ENCODE measurements at places on chromosomes 7 and 10.

DNA sequence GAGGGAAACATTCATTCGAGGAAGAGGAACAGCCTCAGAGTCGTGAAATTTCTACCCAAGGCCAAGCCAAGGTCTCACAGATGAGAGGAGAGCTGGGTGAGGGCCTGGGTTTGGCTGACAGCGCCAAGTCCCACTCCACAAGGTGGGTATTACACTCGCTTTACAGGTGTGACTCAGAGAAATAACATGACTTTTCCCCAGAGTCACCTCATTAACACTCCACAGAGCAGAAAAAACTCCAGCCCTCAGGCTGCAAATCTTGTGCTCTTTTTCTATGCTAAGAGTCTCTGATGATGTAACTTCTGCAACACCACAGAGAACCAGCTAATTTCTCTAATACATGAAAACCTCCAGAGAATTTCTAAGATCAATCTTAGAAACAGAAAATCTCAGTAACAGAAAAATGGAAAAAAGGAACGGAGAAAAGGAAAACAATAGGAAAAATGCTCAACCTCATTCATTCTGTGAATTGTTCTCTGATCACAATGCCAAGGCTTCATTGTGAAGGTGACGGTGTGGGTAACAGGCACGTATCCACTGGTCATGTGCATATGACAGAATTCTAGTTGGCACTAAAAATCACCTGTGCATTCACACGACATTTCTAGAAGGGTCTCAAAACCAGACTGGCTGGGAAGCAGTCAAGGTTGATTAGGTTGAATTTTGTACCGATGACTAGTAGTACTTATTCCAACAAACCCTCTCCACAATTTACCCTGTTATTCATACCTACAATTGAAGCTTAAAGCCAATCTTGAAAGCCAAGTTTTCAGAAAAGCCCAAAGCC, 20.3 kb downstream of the YWHAG start:
- no peak for DNase-seq

DNA sequence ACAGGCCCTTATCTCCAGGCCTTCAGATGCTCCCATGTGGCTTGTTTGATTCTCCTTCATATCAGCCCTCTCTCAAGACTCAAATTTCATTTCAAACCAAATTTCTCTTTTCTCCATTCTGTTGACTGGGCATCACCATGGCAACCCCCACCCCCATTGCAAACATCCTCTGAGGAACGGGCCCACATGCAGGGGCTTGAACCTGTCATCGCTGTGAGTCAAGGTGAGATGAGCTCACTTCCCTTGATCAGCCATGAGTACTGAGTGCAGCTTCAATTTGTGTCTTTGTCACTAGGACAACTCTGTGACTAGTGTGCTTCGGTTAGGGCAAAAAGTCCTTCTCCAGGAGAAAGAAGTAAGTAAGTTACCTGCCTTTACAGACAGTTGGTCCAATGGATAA, 41.9 kb downstream of the CALML3 start:
- no peak for DNase-seq

GRCh38 chr10:79139124-79139835, 70.5 kb downstream of the ZMIZ1 start:
- no peak for DNase-seq

DNA sequence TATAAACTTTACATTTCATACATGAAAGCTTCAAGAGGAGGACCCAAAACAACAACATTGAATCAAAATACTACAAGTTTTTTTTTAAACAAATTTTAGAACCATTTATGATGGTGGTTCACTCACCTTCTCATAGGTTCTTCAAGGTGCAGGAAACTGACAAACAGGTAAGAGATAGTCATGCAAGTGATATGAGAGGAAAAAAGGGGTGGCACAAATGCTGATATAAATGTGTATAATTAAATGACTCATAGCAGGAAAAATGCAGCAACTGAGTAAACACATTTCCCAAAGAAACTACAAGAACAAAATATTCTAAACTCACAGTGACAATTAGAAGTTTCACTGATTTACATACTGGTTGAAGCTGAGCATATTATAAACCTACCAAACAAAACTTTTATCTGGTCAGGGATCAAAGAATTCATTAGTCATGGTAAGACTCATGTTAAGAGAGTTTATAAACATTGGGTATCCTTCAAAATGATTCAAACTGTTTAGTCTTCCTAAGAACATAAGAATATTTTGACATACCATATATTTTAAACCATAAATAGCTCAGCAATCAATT, 14.1 kb downstream of the ZWINT start:
- DNase-seq = no peak

DNA sequence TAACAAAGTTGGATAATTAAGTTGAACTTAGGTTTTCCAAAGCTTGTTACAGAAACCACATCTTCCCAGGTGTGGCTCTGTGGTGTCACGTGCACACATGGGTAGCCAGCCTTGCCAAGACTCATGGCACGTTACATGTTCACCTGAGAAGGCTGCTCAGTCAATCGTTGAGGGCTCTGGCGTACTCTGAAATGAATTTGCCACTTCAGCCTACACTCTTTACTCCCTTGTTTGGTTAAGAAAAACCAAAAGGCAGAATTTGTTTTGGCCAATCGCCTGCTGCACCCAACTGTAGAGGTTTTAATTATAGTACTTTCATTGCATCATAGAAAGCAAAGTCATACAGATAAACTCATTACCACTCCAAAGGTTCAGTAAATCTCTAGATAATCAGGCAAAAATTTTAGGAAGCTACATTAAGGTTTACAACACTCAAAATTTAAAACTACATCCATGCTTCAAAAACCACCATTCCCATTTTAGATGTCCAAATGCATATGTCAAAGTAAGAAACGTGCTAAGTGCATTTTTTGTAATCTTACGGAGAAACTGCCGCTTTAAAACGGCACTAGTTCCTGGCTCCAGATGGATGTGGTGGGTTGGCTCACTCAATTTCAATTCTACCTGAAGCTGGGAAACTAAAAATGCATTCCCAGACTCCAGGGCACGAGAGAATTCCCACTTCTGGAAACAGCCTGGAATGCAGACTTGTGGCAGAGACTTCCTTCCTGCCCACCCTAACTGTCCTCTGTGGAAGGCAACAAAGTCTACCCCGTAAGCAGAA, 88.4 kb downstream of the DIP2C start:
- no peak for DNase-seq

- no peak for DNase-seq
Measured at GRCh38 chr7:111050875-111051416, 40.0 kb upstream of the LRRN3 start.

DNA sequence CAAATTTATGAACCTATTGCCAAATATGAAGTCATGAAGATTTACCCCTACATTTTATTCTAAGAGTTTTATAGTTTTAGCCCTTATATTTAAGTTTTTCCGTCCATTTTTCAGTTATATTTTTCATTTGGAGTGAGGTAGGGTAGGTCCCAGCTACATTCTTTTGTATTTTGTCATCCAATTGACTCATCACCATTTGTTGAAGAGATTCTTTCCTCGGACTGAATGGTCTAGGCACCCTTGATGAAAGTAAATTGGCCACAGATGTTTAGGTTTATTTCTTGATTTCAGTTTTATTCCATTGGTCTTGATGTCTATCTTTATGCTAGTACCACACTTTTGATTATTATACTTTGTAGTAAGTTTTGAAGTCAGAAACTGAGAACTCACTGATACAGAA, 22.7 kb downstream of the CYP2C19 start:
- no peak for DNase-seq

DNA sequence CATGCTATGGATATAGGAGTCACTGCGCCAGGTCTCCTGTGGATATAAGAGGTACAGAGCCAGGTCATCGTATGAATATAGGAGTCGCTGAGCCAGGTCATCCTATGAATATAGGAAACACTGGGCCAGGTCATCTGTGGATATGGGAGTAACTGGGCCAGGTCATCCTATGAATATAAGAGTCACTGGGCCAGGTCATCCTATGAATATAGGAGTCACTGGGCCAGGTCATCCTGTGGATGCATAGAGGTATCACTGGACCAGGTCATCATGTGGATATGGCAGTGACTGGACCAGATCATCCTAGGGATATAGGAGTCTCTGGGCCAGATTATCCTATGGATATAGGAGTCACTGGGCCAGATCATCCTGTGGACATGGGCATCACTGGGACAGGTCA, 181.7 kb downstream of the DNAH11 start:
- DNase-seq = no peak

DNA sequence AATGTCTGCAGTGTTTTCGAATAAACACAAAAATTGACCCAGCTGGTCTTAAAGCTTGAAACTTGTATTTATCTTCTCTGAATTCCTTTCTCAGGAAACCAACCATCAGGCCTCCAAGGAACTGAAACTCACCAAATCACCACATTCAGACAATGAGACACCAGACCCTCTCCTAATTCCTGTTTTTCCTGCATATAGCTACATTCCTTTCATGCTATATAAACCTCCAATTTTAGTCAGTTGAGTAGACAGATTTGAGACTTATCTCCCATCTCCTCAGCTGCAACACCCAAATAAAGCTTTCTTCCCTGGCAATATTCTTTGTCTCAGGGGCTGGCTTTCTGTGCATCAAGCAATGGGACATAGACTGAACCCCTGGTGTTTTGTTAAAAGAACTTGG, 317.0 kb downstream of the CACNA2D1 start:
- DNase-seq = no peak
